ENCODE measurements at places on chromosomes 4 and X. TPM values are rescaled to one million over a fixed set of nuclear protein-coding genes. Genes with fewer than 3 reads are reported as not detected.
A peak's percentile ranks its signal among the peaks of the same experiment; 100 is the strongest.

The MAML3 gene
- total RNA-seq = 16.4 TPM

The ARHGAP4 gene
- total RNA-seq = 34.2 TPM

DNA sequence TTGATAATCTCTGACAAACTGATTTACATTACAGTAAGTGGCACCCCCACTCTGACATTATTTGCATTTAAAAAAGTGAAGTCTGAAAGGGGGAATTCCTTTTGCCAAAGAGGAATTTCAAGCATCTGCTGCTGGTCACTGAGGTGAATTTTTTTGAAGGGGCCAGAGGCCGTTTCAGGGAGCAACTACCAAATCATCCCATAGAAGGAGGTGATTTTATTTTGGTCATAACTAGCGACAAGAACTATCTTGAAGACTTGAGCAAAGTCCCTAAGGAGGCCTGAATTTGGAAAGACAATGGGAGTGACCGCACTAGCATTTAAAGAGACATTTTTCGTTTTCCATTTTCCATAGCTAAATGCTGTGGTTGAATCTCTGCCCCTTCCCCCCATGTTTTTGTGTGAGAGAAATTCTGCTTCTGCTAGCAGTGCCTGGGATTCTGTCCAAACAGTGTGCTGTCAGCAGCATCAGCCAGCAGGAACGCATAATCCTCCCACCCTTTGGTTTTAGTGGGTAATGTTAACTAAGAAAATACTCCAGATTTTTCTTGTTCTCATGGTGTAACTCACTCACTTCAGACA lies 110.1 kb upstream of the MED14 start:
- peak; percentile 91 for DNase-seq
- H3K4me3 ChIP-seq = no peak overlapping the region
- no peaks in the 10 kb centered on the region for H3K27me3 ChIP-seq
- H3K36me3 ChIP-seq = no peaks in the 10 kb centered on the region
- no peaks in the 10 kb centered on the region for H3K4me1 ChIP-seq
- H3K27ac ChIP-seq = peak overlapping the region; percentile 9

DNA sequence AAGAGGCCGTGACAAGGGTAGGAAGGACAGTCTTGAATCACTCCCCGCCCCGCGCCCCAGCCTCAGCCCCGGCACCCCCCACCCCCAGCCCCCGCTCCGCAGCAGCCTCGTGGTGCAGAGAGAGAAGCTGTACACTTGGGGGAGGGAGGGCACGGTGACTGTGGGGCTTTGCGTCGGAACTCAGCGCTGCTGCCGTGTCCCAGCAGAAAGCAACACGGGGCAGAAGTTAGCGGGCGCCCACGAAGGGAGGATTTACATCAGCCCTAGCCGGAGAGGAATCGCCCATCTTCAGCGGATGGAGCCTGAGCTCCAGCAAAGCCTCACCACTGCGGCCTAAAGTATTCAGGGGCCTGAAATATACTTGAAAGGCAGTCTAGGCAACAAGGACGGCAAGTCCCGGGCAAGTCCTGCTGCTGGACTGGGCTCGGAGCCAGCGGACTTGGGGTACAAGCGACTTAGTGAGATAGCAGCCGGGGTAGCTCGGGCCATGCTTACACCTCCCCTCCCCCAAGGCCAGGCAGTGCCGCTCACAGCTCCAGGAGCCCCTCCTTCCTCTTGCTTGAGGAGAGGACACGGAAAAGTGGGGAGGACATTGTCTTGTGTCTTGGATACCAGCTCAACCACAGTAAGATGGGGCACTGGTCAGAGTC lies 18.5 kb upstream of the OPN1LW start:
- peak; percentile 77 for DNase-seq
- H3K27me3 ChIP-seq = no peaks in the 10 kb centered on the region
- no peak overlapping the region for H3K27ac ChIP-seq
- H3K36me3 ChIP-seq = no peaks in the 10 kb centered on the region
- no peak overlapping the region for H3K4me3 ChIP-seq

DNA sequence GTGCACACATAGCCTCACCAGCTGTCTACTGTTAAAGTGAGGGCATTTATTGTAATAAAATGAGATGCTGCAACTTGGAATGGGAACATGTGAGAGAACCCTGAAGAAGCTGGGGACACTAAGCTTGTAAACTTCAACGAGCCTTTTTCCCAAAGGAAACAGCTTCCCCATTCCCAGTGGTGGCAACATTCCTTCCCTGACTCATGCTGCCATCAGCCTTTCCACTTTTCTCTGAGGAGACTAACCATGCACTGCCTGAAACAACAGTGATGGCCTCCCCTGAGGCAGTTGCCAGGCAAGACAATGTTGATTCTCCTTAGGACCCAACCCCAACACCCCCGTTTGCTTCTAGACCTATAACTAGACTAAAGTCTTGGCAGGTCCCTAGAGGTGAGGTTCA lies 928.3 kb downstream of the GLUD2 start:
- H3K4me1 ChIP-seq = no peaks in the 10 kb centered on the region
- no peaks in the 10 kb centered on the region for H3K36me3 ChIP-seq
- DNase-seq = no peak
- H3K27ac ChIP-seq = no peak overlapping the region
- H3K4me3 ChIP-seq = no peak overlapping the region
- H3K27me3 ChIP-seq = no peaks in the 10 kb centered on the region
